PC-9 (cell line): ENCODE measurements at places on chromosomes 3 and 15. TPM values are rescaled to one million over a fixed set of nuclear protein-coding genes. Genes with fewer than 3 reads are reported as not detected.

Gene TUSC7
- total RNA-seq: not detected in 2 replicates

Gene UROC1
- total RNA-seq: not detected in 2 replicates

Gene PRR23A
- total RNA-seq: not detected in 2 replicates

Gene ITPKA
- 5.3 and 8.3 TPM in 2 replicates for total RNA-seq

Gene RLBP1
- total RNA-seq: not detected in 2 replicates

Gene ATP10A
- not detected in 2 replicates for total RNA-seq

GRCh38 chr15:88607951-88608350 lies 13.2 kb upstream of the AEN start:
- DNase-seq: no peak

GRCh38 chr3:12748477-12748876 lies 10.6 kb downstream of the TMEM40 start:
- no peak for DNase-seq

DNA sequence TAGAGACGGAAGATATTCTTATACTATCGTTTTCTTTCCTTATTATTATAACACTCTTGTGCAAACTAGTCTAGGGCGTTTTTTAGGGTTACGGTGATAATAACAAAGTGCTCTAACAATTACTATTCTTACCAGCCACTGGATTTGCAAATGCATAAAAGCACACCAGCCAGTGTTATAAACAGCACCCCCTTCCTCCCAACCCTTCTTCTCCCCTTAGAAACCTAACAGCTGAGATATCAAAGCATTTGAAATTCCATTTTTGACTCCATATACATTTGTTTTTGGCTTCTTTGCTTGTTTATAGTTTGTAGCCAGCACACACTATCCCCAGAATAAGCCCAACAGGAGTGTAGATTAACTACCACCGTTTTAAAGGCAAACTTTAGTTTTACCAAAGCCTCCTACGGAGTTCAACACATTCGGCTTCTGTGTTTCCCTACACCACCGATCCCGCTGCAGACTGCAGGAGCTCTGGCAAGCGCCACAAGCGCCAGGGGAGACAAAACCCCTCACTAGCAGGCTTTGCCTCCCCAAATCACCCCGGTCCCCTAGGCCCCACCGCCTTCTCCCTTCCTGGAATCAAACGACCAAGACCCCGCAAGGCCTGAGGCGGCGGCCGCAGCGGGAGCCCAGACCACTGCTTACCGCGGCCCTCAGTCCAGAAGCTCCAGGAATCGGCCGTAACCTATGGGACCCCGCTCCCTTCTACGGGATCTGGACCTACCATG lies 461 bp downstream of the COPB2 start:
- no peak for DNase-seq

DNA sequence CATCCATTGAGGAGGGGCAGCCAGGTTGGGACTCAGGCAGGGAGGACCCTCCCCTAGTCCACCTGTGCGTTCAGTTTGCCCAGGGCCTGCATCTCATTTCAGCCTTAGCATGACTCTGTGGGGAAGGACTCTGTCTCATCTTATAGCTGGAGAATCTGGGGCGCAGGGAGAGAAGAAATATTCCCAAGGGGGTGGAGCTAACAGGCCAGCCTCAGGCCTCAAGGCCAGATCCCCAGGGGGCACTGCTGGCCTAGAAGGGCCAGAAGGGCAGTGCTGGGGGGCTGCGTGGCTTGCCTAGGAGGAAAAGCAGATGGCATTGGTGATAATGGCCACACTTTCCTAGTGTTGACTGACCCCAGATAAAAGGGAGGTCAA lies 10.9 kb downstream of the AMOTL2 start:
- DNase-seq: no peak

- peak; percentile 68 for DNase-seq
Measured at GRCh38 chr3:71495708-71496472, 87.6 kb downstream of the FOXP1 start.

GRCh38 chr15:68404056-68404798 lies 27.7 kb downstream of the ITGA11 start:
- DNase-seq: no peak

GRCh38 chr3:155560594-155560993 lies 184.3 kb downstream of the PLCH1 start:
- no peak for DNase-seq

DNA sequence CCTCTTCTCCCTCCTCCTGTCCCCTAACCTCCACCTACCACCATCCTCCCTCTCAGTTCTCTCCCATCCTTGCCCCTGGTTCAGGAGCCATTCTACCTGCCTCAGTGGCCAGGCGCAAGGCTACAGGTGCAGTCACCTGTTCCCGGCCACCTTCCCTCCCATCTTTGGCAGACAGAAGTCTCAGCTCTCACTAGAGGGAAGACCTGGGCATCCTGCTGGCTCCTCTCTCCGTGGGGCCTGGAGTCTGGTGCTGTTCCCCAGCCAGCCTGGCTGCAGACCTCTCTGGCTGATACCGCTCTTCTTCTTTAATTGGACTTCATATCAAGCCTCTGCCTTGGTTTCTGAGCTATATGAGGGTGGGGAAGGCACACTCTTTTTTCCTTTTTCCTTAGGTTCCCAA lies 53.0 kb upstream of the SLC6A1 start:
- no peak for DNase-seq

- DNase-seq: no peak
Measured at GRCh38 chr3:193737191-193737751, 144.3 kb downstream of the OPA1 start.

GRCh38 chr3:125108833-125109535 lies 53.2 kb upstream of the HEG1 start:
- DNase-seq: no peak

- no peak for DNase-seq
Measured at GRCh38 chr3:14946236-14946635, 1.1 kb upstream of the NR2C2 start.

- no peak for DNase-seq
Measured at GRCh38 chr3:8835385-8835784, 66.0 kb upstream of the OXTR start.
